ENCODE measurements at places on chromosomes 11 and 22.

DNA sequence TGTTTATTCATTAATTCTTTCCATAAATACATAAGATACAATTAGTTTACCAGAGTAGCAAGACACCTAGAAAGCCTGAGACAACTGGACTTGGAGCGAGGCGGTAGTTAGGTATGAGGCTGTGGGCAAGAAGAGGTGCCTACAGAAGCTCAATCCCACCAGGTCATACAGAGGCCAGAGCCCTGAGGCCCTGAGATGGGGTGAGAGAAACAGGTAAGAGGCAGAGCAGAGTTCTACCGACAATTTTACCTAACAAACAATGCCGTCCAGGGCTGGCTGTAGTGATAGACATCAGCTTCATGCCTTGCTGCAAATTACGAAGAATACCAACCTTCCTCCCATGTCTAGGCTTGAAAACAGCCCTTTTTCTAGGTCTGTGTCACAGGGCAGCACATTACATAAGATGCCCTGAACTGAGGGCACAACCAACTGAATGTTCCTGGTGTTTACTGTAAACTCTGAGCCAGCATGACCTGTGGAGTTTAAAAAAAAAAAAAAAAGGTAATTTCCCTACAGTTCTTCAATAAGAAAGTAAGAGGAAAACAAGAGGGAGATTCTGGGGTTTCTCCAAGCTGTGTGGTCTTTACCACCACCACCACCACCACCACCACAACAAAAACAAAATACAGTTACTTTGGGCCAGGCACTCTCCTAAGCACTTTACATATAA lies 105.8 kb downstream of the GAB2 start:
- DNase-seq: no peak

- DNase-seq: no peak
Observed at GRCh38 chr11:117160826-117161225, 16.7 kb downstream of the PAFAH1B2 start.

DNA sequence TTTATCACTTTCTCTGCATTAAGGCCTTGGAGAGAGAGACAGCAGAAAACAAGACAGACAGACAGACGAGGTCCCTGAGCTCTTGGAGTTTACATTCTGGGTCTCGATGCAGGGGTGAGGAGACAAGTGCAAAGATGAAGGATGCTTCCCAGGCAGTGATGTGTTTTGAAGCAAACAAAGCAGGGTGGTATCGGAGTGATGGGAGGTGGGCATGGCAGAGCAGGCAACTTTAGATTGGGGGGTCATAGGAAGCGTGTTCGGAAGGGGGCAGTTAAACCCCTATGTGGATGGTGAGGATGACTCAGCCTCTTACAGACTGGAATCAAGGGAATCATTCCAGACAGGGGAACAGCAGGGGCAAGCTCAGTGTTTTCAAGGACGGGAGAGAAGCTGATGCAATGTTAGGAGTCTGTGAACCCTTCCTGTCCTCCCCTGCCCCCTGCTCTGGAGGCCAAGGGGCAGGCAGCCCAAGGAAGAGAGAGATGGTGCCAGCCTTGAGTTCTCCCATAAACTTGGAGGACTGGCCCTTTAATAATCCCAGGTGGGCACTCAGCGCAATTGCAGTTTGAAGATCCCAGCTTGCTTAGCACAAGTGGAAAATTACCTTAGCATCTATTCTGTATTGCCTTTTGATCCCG lies 180.2 kb downstream of the CHST1 start:
- no peak for DNase-seq

DNA sequence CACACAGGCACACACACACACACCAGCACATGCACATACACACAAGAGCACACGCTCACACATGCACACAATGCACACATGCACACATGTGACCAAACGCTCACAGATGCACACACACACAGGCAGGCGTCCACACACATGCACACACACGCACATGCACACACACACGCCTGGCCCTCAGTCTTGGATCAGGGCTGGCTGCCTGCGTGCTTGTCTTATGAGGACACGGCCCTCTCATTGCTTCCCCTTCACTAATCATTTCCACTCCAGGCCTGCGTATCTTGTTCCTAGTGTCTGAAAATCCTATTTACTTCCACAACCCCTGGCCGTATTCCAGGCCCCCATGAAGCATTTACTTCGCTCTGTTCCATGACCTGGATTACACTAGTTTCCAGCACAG lies 740.5 kb downstream of the BRD1 start:
- no peak for DNase-seq

- no peak for DNase-seq
Observed at GRCh38 chr22:20170170-20170569, 19.3 kb upstream of the CCDC188 start.

DNA sequence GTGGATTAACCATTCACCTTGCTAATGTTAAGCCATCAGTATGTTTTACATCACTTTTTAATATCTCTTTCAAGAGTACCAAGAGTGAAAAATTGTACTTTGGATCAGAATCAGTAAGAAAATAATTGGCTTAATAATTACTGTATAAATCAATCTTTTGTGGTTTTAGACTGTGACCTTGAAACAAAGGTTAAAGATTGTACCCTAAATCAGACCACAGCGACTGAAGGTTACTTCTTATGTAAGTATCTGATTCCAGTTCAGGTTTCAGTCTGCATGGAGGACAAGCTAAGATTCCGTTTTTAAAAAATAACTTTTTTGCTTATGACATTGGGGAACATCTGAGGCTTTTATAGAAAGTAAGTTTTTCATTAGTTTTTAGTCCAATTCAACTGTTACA lies 18.9 kb downstream of the CAT start:
- no peak for DNase-seq

GRCh38 chr11:75526192-75526541 lies 426 bp upstream of the GDPD5 start:
- DNase-seq: no peak

DNA sequence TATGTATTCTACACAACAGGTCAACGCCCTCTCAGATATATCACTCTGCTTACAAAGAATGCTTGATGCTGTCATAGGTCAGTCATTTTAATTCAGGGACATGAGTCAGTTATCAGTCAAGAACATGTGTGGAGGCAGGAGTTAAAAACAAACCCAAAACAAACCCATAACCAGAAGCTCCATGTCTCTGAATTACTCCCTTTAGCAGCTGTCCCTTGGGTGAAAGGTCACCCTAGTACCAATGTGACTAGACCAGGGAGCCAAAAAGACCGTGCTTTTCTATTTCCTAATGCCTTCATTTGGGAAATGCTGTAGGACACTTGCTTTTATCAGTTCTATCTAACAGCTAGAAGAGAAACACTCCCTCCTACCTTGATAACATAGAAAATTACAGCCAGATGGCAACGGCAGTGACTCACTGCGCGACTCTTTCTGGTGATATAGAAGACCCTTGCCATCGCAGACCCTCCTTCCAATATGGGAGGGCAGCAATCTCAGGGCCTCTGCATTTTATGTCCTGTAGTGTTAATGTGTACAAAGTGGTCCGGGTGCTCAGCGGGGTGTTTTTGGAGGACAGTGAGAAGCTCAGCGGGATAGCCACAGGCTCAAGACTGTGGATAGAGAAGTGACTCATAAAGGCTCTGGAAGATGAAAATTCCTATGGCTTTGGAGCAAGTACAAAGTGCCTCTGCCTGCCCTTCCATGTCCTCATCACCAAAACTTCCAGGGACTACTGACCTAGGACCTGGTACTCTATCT lies 24.8 kb downstream of the APOL5 start:
- no peak for DNase-seq

- no peak for DNase-seq
Observed at GRCh38 chr11:116955949-116956348, 118.5 kb upstream of the APOA1 start.

DNA sequence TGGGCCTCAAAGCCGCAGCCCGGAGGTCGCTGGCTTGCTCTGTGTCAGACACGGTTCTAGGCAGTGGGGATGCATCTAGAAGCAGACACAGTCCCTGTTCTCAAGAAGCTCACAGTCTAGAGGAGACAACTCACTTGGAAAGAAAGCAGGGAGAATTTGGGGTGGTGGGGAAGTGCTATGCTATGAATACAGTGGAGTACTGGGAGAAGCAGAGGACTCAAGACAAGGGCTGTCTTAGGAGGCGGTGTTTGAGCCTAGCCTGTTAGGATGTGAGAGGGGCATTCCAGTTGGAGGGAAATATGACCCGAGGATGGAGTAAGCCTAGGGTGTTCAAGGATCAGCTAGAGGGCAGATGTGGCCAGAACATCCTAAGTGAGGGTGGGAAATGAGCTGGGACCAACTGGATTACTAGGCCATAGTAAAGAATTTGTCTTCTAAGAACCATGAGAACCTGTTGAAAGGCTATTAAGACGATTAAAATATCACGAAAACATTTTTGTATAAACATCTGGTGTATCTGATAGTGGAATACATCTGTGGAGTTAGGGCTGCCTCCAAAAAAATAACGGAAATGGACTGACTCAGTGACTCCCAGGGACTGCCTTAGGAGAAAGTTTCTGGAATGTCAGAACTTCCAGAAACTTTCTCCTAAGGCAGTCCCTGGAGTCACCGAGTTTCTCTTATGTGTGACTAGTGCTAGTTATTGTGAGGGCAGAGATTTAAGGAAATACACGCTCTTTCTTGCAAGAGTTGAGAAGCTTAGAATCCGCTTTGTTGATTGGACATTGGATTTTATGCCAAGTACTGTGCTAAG lies 1.1 kb upstream of the PITPNB start:
- DNase-seq: peak; percentile 49

DNA sequence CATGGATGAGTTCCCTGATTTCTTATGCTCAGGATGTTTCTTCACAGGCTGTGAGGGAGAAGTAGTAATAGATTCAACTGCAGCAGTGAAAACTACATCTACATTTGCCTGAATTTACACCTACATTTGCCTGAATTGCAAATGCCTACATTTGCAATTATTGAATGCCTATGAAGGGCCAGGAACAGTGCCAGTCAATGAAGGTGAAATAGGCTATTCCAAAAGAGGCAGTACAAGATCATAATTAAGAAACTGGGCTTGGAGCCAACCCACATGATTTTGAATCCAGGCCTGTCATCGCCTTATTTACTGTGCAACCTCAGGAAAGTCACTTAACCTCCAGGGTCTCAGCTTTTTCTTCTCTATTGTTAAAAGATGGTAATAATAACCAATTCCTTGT lies 1353.3 kb downstream of the FAM181B start:
- no peak for DNase-seq

DNA sequence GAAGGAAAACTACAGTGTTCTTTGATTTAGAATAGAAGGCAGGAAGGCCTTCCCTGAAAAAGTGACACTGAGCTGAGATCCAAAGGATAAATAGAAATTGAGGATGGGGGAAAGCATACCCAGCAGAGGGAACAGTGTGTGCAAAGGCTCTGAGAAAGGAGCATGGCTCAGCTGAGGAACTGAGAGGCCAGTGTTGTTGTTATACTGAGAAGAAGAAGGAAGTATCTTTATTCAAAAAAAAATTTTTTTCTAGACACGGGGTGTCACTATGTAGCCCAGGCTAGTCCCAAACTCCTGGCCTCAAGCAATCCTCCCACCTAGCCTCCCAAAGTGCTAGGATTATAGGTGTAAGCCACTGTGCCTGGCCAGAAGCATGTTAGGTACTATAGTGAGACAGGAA lies 3.5 kb upstream of the PIK3C2A start:
- no peak for DNase-seq

DNA sequence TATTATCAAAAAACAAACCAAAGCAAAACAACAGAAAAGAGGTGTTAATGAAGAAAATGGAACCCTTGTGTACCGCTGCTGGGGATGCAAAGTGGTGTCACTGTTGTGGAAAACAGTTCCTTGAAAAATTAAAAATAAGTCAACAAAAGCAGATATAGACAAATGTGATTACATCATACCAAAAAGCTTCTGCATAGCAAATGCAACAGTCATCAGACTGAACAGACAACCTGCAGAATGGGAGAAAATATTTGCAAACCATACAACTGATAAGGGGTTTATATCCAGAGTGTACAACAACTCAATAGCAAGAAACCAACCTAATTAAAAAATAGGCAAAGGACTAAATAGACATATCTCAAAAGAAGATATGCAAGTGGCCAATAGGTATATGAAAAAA lies 22.9 kb upstream of the CARS1 start:
- no peak for DNase-seq

GRCh38 chr11:72746821-72747220 lies 5.4 kb downstream of the ARAP1 start:
- no peak for DNase-seq

GRCh38 chr11:68441466-68442230 lies 18.9 kb upstream of the PPP6R3 start:
- no peak for DNase-seq

DNA sequence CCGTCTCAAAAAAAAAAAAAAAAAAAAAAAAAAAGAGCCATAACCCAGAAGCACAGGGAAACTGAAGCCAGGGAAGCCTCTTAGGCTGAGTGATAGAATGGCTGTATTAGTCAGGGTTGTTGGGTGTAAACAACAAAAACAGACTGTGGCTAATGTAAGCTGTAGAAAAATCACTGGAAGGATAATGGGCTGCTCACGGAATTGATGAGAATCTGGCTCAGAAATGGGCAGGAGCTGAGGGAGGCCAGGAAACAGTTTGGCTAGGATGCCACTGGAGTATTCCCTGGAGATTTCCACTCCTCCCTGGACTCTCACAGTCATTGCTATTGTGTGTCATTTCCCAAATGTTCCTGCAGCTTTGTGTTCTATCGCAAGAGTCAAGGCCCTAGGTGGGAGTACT lies 22.4 kb downstream of the SLC22A6 start:
- DNase-seq: no peak

DNA sequence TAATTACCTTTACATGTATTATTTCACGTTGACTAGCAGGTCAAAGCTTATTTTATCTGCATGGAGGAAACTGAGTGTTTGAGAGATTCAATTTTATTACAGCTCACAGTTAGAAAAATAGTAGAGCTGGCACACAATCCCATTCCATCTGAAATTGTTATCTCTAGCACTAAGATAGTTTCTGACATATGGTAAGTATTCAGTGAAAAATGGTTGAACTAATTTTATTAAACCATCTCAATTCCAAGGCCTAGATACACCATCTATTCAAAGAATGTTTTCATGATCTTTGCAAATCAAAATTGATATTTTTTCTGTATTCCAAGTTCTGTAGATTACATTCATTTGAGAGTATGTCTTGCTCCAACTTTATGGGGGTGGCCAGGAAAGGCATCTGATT lies 125.4 kb upstream of the FAT3 start:
- no peak for DNase-seq

GRCh38 chr11:9037046-9037780 lies 33.4 kb upstream of the NRIP3 start:
- DNase-seq: no peak

DNA sequence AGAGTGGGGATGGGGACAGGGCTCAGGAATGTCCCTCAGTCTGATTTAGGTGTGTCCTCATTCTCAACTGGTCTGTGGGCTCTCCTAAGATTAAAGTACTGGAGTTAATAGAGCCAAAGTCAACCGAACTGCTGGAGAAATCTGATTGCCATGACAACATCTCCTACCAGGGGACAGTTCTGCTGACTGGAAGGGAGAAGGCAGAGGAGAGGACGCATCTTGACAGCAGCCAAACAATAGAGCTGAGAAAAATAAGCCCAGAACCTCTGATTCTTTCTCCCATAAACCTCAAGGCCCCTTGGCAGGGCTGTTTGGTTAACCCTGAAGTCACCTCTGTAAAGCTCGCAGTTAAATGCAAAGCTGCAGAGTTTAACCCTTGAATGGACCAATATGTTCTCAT lies 2.8 kb downstream of the KCTD14 start:
- DNase-seq: no peak

GRCh38 chr11:45910623-45911022 lies 3.6 kb upstream of the FREY1 start:
- no peak for DNase-seq

Data from SW480 (cell line).